Upper lobe of left lung (tissue), 6 donors: ENCODE measurements at places on chromosomes 16 and 17.

DNA sequence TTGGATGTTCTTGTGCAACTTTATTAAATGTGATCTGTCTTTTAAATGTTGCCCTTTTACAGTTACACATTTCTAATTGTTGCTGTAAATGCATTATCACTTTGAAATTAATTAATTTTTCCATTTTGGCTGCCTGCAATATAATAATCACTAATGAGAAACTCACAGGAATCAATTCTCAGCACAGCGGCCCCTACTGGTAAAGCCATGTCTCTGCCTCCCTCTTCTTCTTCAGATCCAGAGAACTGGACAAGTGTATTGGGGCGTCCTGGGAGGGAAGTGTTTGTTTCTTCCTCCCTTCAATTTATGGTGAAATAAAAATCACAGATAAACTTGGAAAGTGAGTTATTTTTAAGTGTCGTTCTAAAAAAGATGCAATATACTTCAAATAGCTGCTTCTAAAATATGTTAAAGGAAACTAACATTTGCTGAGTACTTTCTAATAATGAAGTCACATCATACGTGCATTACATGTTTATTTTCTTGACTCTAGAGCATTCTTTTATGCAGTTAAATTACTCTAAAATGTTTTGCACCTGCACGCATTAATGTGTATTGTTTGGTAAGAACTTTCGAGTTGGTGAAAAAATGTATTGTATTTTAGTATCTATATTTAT, 338.0 kb downstream of the WWOX start:
- no peak for DNase-seq

GRCh38 chr17:44900894-44901293, 1.6 kb upstream of the EFTUD2 start:
- no peak for DNase-seq

- no peak for DNase-seq
Observed at GRCh38 chr17:50638606-50638965, 3.9 kb downstream of the ABCC3 start.

DNA sequence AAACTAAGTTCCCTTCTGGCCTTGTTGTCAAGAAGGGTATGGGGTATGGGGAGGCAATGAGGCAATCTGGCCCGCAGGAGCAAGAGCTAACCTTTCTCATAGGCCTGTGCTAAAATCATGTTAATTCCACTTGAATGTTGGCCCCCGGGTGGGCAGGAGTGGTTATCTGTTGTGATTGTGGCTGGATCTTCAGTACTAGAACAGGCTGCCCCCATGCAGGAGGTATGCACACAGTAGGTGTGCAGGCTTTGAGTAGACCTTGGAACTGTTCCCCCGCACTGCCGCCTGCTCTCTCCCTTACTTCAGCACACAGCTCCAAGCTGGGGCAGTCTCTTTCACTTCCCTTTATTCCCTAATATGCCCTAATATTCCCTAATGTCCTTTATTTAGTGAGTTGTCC, 52.4 kb upstream of the TANGO6 start:
- no peak for DNase-seq

DNA sequence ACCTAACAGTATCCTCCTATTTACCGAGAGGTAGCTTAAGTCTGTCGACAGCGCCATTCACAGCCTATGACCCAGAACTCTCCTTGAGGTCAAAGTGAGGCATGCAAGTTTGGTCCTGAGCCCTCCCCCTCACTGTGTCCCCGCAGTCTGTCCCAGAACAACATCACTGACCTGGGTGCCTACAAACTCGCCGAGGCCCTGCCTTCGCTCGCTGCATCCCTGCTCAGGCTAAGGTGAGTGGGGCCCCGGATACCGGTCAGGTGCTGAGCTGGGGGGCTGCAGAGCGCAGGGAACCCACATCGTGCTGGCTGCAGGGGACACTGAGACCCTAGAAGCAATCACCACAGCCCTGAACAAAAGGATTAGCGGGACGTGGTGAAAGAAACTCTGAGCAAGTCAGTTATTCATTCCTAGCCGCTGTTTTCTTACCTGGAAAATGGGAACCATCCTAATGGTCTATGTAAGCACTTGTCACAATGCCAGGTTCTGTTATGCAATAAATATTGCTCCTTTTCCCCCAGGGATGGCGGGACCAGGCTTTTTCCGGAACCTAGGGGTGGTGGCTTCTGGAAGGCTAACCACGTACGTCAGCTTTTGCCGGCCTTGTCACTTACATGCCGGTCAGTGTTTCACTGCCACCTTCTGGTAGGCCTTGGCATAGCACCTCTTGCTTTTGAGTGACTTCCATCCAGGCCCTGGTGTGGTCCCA, 23.8 kb downstream of the DEXI start:
- peak; percentile 65 for DNase-seq

DNA sequence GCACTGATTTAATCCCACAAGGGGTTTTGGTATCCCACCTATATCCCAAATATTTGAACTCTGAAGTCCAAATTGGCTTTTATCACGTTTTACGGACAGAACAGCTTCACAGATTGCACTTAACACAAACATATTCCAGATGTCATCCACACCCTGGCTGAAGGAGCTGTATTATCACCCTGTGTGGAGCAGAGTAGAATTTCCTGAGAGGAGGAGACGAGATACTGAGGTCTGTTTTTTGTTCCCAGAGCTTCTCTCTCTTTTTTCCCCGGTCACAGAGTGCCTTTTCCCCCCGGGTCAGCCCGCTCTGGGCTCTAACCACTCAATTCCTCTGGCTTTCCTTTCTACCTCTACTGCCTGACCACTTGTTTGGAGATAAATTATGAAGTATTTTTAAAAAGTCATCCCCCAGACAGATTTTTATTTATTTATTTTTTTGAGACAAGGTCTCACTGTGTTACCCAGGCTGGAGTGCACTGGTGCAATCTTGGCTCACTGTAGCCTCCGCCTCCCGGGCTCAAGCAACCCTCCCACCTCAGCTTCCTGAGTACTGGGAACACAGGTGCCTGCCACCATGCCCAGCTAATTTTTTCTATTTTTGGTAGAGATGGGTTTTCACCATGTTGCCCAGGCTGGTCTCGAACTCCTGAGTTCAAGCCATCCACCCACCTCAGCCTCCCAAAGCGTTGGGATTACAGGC, 30.7 kb downstream of the DNAH2 start:
- DNase-seq, result no peak

DNA sequence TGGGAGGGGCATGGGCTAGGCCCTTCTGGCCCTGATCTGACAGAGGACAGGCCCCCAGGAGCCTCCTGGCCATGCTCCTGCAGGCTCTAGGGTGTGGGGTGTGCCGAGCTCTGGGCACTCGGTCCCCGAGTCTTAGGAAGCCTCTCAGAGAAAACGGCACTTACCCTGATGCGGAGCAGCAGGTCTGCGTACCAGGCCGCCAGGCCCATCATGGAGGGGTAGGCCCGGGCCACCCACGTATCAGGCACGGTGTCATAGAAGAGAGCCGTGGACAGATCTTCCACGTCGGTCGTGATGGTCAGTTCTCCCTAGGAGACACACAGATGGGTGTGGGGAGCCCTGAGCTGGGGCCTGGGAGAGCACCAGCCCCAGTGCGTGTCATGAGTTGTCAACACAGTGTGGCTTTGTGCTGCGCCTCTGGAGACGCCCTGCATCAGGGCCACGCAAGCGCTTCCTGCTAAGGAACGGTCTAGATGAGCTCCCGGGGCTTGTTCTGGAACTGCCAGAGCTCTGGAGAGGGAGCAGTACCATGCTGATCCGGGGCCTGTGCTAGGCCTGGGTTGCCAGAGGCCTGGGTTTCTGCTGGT, 47.9 kb downstream of the PGS1 start:
- DNase-seq, result no peak

DNA sequence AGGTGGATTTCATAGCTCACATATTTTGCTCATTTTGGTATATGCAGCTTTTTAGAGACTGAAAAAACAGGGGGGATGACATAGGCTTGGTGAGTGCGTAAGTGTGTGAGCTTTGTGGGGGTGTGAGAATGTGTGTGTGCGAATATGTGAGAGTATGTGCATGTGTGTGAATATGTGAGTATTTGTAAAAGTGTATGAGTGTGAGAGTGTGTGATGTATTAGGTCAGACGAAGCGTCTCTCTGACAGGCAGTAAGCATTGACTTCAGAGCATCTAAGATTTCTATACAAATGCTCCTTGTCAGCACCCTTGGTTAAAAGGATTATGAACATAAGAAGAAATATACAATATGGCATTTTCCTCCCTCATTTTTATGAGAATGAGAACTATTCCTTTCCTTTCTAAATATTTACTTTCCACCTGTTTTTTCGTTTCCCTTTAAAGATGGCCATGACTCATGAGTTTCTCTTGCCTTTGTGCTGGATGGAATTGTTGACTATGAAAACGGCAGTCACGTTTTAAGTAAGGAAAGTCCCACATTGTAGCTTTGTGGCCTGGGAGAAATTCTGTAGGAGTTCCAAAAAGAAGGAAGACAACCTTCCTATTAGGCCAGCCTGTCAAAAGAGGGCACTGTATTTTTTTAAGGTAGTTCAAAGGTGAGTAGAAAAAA, 276.4 kb downstream of the FOXL1 start:
- DNase-seq, result no peak

DNA sequence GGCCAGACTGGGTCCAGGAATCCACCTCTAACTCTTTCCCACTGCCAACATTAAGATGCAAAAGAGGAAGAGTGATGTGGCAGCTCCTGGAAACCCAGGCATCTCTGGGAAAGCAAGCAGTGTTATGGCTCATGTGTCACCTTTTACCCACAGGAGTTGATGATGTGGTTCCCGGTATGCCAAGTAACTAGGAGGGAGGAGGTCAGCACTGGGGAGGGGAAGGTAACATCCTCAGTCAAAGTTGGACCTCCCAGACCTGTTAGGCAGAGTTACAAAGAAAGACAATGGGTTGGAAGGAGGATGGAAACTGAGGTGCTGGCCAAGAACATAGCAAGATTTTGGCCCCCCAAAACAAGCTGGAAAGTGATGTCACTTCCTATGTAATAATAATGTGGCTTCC, 11.4 kb downstream of the KRABD2 start:
- no peak for DNase-seq

DNA sequence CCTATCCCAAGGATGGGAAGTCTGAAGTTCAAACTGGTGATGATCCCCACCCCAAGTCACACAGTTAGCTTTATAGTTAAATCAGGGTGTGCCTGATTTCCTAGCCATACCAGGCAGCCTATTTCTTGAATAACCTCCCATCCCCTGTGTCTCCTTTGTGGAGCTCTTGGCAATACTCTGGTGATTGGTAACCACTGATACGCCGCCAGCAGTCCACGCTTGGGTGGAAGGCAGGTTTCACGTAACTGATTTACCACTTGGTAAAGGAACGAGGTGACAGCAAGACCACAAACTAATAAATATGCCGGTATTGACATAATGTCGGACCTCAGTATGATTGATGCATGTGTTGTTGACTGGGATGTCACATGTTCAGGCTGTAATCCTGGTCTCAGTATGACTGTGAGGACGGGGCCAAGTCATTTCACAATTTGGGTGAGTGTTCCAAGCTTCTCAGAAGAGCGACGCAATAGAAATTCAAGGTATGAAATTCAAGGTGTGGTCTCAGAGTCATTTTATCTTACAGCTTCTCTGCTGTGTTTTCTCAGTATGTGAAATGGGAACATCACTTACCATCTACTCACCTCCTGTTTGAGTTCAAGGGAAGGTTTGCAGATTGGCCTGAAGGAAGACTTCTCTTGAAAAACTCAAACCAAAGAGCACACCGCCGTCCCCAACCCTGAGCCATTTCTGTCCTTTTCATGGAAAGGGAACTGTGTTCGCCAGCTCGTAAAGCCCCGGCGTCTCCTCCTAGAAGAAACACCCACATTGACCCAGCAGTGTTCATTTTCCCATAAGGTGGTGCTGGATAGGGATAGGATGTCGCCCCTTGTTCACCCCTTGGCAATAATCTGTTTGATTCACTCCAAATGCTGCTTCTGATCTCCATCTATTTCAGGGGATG, 678.9 kb downstream of the WWOX start:
- DNase-seq, result no peak

DNA sequence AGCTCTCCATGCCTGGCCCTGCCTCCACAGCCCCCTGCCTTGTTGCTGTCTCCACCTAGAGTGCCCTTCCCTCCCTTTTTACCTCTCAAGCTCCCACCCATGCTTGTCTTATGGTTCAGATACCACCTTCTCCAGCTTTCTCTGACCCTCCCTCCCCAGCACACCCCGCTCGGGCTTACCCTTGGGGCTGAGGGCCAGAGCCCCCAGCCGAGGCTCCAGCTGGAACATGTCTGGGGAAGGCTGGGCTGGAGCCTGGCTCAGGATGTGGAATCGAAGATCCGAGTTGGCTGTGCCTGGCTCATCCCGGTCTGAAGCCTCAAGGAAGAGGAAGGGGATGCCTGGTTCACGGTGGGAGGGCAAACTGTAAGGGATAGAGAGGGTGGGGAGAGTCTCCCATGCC, 3.6 kb downstream of the CDH16 start:
- no peak for DNase-seq

DNA sequence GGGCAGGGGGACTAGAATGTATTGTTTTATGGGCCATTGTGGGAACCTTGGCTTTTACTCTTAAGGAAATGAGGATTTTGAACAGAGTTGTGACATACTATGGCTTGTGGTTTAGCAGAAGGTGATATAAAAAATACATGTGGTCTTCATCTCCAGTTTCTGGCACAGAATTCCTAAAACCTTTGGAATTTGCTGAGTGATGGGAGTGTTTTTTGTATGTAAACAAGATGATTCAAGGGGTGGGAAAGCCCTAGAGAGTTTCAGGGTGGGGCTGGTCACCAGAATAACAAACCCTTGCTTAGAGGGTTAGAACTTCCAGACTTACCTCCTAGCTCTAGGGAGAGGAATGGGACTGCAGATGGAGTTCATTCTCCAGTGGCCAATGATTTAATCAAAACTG, 316.1 kb downstream of the PHKB start:
- DNase-seq, result no peak

GRCh38 chr17:75913537-75914210, 9.0 kb upstream of the MRPL38 start:
- DNase-seq, result no peak

DNA sequence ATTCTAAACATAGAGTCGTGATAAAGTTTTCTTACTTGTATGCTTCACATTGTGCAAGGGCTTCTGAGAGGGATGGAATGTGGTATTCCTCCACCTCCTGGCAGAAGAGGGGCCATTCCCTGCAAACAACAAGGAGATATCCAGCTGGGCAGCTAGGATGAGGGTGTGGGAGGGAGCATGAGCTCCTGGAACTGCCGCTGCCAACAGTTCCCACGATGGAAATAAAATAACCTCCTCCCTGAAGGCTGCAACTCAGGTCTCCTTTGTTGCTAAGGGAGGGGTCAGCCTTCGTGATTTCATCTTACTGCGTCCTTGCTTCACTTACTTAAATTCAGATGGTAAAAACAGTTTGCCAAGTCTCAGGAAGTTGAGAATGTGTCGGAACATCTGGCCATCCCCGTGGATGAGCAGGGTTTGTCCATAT, 15.6 kb downstream of the PLEKHG4 start:
- no peak for DNase-seq

- DNase-seq, result peak; percentile 72
Observed at GRCh38 chr17:79732804-79733691, 2.3 kb downstream of the ENPP7 start.
